ENCODE measurements at places on chromosomes 1 and 21.

DNA sequence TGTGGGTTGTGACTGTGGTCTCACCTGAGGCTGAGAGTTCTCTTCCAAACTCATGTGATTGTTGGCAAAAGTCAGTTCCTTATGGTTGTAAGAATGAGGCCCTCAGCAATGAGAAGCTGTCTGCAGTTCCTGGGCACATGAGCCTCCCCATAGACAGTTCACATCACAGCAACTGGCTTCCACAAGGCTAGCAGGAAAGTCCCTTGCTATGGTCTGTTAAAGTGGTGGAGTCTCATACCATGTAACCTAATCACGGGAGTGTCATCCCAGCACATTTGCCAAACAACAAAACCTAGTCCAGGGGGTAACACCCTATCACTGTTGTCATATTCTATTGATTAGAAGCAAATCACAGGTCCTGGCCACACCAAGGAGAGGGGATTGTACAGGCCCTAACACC is 163.8 kb downstream of the BACH1 start:
- DNase-seq = no peak

GRCh38 chr1:159007726-159008125 is 2.0 kb upstream of the IFI16 start:
- DNase-seq = no peak

GRCh38 chr1:113783254-113784103 is 24.2 kb upstream of the PHTF1 start:
- no peak for DNase-seq

GRCh38 chr1:42747125-42747524 is 7.1 kb upstream of the CLDN19 start:
- DNase-seq = no peak

GRCh38 chr1:113253187-113253586 is 137.1 kb upstream of the MAGI3 start:
- no peak for DNase-seq

GRCh38 chr1:39877980-39878956 is 5.0 kb downstream of the TRIT1 start:
- no peak for DNase-seq

GRCh38 chr1:245978915-245979314 is 528.2 kb downstream of the SMYD3 start:
- no peak for DNase-seq

DNA sequence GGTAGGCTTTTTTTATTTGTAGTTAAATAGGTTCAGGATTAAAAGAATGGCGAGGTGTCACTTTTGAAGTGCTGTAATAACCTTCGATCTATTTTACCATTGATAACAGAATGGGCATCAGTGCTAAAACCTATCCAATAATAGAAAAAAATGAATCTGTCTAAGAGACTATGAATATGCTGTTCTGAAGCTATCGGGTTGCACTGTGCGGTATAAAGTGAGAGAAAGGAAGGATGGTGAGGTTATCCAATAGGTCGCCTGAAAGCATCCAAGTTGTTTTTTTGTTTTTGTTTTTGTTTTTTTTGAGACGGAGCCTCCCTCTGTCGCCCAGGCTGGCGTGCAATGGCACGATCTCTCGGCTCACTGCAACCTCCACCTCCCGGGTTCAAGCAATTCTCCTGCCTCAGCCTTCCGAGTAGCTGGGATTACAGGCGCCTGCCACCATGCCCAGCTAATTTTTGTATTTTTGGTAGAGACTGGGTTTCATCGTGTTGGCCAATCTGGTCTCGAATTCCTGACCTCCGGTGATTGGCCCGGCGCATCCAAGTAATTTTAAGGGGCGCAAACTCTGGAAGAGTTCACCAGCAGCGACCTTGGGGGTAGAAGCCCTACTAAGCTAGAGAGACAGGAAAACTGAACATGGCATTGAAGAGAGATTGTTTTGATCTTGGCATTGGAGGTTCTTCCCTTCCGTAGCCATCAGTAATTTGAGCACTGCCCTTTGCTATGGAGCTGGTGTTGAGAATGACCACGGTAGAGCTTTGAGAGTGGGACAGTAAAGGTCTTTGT is 8.7 kb upstream of the MDM4 start:
- DNase-seq = peak; percentile 26

DNA sequence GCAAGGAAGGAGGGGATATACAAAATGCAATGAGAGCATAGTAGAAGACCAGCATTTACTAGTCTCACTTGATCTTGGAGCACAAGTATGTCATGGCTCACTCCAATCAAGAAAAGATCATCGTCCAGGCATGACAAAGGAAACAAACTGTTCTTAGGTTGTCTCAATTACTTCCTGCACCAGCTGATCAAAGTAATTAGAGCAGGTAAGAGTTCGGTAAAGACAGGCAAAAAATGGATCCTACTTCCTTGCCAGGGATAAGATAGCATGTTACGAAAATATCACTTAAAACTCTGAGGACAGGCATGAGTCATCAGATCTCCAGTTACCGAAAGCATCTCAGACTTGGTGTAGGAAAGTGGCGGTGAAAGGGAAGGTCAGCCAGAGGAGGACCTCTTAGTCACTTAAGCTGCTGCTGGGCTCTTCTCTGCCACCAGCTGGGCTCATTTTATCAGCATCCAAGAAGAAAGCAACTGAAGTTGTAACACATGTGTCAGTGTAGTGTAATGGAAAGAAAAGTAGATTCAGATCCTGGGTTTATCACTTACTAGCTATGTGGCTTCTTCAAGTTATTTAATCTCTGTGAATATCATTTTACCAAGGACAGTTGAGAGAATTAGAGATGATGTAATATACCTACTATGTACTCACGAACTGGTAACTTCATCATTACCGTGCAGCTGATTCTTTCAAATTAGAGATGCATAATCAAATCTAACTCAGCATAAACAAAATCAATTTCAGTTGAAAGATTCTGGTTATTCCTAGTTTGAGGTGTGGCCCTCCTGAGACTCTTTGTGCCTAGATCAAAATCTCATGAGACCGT is 46.8 kb downstream of the XCL1 start:
- DNase-seq = no peak

- DNase-seq = no peak
Observed at GRCh38 chr1:213041443-213041842, 9.6 kb upstream of the RPS6KC1 start.

DNA sequence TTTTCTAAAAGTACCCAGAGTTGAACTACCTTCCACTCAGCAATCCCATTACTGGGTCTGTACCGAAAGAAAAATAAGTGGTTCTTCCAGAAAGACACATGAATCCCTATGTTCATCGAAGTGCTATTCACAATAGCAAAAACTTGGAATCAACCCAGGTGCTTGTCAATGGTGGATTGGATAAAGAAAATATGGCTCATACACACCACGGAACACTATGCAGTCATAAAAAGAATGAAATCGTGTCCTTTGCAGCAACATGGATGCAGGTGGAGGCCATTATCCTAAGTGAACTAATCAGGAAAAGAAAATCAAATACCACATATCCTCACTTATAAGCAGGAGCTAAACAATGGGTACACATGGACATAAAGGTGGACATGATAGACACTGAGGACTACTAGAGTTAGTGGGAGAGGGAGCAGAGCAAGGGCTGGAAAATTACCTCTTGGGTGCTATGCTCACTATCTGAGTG is 32.9 kb upstream of the JUN start:
- no peak for DNase-seq

Data from NCI-H2081 treated with DMSO at 0.1 percent for 48 hours (cell line).